T-helper 2 cell (primary cell): ENCODE measurements at places on chromosomes 16 and 17.

DNA sequence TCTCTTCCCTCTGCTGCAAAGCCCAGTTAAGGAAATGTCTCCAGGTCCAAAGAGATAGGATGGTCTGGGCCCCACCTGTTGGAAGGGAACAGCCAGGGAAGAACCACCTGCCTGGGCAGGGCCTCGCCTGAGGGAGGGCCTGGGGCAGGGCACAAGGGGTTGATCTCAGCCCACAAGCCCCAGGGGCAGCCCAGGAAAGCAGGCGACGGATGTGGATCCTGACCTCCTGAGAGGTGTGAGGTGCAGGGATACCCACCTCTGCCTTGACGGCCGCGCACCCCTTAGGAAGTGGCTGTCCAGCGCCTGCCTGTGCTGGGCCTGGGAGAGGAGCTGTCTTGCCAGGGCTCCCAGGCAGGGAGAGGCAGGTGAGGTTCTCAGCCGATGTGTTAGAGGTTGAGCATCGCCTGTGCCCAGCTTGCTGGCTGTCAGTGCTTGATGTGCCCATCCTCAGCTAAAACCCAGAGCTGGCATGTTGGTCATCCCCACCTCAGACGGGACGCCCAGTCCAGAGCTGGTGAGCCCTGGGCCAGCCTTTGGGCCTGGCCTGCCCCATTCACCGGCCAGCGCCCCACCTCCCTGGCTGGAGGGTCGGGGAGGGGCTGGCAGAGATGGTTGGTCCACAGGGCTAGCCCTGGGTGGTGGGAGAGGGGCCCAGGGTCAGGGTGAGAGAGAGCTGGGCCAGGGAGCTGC, 434 bp downstream of the CEMP1 start:
- no peak for DNase-seq

GRCh38 chr17:7523033-7523432, 25.8 kb upstream of the TNFSF12 start:
- peak; percentile 25 for DNase-seq

DNA sequence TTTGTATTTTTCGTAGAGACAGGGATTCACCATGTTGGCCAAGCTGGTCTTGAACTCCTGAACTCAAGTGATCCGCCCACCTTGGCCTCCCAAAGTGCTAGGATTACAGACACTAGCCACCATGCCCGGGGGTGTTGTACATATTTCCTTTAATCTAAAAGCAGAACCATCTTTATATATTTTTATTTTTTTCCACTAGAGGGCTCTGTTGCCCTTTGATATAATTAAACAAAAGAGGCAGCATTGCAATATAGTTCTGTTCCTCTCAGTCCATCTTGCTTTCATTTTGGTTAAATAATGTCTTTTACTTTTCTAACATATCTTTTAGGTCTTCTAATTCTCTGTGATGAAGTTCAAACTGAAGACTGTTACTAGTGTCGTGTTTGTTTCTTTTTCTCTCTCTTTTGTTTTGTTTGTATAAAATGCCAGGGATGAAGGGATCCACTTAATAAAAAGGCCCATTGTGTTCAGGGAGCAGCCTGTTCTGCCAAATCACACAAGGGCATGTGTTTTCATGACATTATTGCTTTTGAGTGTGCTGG, 23.4 kb downstream of the WWOX start:
- no peak for DNase-seq

GRCh38 chr17:48194097-48194550, 86.6 kb downstream of the SNX11 start:
- DNase-seq, result no peak

- DNase-seq, result no peak
Observed at GRCh38 chr16:65497571-65497970, 375.7 kb upstream of the CDH11 start.

DNA sequence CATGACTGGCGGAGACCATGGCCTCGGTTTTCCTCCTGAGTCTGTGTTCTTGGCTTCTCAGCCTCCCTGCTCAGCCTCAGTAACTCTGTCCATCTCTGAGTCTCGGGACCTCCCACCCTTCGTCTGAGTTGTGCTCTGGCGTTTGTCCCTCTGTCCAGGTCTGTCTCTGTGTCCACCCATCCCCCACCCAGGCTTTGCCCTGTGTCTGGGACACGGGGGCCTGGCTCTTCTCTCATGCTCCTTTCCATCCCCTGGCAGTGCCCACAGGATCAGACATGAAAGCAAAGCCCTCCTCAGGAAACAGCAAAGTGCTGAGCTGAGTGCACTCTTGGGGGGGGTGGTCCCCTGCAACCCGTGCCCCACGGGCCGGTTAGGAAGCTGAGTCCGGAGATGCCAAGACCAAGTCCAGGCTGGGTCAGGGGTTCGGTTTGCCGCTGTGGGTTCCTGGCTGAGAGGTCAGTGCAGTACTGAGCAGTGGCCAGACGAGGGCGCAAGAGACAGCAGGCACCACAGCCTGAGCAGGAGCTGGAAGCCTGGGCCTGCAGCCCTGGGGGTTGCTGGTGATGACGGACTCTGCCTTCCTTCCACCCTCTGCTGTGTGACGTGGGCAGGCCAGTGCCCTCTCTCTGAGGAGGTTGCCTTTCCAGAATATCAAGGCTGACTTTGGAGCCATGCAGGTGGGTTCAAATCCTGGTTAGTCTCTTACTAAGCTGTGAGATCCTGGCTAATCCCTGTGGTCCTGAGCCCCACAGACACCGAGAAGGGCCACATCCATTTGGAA, 2.5 kb downstream of the P2RX1 start:
- DNase-seq, result peak; percentile 62

DNA sequence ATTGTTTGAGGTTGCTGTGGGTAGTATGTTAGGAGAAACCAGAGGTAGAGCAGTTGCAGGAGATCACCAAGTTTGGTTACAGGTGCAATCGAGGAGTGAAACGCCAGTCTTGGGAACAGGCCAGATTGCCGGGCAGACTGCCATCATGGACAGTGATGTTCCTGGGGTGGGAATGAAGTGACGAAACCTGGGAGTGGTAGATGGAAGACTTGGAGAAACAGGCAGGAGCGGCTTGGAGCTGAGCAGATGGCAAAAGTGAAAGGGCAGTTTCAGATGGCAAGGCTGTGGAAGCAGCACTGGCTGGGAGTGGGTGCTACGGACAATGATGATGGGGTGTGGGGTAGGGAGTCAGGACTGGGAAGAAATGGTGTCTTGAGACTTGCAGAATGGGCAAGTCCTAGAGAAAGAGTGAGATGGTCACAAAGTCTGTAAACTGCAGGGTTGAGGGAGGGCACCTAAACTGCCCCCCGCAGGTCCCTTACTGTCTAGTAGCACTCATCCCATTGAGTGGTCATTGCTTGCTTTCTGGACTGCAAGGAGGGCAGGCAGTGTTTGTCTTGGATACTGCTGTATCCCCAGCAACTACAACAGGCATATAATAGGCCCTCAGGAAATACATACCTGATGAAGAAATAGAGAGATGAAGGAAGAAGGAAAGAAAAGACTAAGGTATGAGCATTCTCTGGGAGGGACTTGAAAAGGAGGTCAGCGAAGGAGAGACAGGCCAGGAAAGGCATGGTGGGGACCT, 29.5 kb upstream of the ULK2 start:
- no peak for DNase-seq

- no peak for DNase-seq
Observed at GRCh38 chr16:30351586-30352419, 3.3 kb downstream of the CD2BP2 start.

DNA sequence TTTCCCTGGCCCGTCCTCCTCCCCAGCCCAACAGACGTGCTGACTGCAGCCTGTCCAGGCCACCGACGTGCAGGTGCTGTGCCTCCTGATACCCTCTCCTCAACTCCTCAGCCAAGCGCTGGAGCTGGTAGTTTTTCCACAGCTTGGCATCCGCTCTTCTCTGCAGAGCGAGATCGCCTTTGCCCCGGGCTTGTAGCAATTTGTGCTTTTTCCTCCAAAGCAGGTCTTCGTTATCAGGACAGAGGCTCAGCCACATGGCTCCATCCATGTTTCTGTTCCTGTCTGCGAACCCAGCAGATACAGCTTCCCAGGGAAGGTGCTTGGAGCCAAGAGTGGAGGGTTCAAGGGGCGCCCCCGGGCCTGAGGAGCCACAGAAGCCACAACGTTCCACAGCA, 10.9 kb downstream of the CEP295NL start:
- no peak for DNase-seq

DNA sequence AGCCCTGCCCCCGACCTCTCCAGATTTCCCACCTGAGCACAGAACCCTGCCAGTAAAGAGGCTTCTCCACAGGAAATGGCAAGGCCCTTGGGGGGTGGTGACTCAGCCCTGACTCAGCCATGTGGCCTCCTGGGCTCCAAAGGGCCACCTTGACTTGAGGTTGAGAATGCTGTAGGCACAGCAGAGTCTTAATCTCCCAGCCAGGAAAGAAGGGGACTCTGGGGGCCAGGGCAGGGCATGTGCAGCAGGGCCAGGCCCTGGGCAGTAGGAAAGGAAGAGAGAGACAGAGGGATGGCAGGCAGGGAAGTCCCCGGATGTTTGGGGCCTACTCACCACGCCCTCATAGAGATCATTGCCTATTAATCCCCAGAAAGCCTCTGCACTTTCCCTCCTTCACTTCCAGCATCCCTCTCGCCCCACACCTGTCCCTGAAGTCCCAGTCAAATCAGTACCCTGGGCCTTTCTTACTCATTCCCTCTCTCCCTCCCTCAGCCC, 4.8 kb upstream of the ITGA3 start:
- DNase-seq, result peak; percentile 39

DNA sequence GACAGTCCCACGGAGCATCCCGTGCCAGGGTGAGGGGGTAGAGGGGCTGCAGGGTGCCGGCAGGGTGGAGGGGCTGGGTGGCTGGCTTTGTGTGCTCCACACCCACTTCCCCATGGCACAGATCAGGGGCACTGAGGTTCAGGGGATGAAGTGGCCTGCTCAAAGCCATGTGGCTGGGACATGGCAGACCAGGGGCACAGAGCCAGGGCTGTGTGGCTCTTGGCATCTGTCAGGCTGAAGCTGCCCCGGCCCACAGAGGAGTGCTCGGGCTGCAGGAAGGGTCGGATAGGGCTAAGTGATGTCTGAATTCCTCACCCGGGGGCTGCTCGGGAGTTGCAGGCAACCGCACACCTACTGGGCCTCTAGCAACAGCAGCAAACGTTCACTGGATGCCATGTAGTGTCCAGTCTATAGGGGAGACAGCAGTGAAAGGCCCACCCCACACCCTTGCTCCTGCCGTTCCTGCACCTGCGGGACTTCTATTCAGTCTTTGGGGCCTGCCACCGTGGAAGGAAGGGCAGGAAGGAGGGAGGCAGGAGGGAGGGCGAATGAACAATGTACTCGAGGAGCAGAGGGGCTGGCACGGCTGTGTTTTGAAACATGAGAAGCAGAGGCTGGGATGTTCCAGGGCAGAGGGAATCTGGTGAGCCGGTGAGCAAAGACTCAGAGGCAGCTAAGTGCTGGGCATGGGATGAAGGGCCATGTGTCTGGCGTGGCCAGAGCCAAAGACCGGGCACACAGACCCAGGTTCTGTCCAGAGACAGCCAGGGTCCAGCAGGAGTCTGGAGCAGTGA, 15.1 kb downstream of the SLC5A10 start:
- DNase-seq, result no peak

DNA sequence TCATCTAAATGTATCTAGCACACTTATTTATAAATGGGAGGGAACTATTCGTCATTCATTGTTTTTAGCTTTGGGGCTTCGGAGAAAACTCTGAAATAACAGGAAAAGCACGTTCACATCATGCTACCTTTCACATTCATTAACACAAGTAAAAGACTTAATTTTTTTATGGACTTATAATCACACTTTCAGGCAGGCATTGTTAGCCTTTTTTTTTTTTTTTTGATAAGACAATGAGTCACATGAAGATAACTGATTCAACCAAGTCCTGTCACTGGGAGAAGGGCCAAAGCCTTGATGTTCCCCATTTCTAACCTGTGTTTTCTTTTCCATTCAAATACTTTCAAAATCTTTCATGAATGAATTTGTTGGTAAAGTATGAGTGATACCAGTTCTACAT, 631.3 kb upstream of the CA10 start:
- DNase-seq, result no peak

DNA sequence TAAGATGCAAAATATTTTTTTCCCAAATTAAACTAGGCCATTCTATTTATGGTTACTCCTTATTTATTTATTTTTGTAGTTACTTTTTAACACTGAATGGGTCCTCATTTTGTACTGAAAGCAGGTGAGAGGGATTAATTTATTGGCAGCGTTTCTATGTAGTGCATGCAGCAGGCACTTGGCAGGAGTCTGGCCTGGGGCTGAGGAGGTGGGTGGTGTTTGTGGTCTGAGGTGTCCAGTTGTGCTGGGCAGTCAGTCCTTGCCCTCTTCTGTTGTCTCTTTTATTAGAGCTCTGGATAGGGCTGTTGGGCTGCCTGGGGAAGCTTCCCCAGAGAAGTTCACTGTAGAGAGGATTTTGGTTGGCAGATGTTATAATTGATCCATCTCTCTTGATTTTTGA, 12.7 kb downstream of the SEC14L1 start:
- no peak for DNase-seq
